ENCODE measurements at places on chromosomes 2 and 18.

DNA sequence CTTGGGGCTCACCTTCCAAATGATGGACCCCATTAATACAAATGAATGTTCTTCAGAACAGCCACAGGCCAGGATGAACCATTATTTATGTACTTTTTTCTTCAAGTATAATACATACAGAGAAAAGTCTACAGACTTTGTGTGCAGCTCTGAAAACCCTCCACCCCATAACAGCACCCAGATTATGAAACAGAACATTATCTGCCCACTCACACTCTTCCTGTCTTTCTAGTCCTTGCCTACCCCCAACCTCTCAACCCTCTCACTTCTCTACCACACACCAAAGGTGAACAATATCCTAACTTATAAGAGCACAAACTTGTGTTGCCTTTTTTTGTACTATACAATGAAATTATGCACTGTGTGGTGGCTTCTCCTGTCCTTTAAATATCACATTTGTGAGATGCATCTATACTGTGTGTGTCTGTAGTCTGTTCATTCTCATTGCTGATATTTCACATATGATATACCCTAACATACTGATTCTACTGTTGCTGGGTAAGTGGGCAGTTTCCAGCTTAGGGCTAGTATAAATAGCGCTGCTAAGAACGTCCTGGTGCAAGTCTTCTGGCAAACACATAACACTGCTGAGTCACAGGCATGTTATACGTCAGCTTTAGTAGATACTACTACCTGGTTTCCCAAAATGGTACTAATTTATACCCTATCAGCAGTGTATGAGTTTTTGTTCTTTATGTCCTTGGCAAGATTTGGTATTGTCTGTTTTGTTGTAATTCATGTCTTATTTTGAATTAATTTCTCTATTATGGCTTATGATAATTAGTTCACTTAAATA lies 1.0 kb upstream of the NPHP1 start:
- DNase-seq: peak; percentile 17

- DNase-seq: no peak
These were observed 176.4 kb downstream of the TMEM247 start for GRCh38 chr2:46655551-46656436.

DNA sequence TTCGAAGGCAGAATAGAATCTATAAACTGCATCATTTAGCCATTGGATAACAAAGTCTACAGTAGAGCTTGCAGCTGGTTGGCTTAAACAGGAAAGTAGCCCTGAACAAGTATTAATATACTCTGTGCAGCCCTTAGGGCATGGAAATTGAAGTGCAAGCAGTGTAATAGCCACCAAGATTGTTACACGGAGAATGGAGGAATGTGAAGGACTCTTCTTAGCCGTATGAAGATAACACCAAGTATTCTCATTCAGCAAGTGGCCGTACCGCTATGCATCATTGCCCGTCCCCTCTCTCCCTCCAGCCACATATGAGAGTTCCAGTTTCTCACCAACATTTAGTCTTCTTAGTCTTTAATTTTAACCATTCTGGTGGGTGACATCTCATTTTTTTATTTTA lies 40.5 kb downstream of the ANKRD12 start:
- DNase-seq: no peak

- no peak for DNase-seq
These were observed 10.8 kb downstream of the SIX3 start for GRCh38 chr2:44952143-44952805.

GRCh38 chr2:25229279-25230197 lies 61.2 kb upstream of the POMC start:
- DNase-seq: no peak

- no peak for DNase-seq
These were observed 158.0 kb downstream of the LTBP1 start for GRCh38 chr2:33104726-33105125.

DNA sequence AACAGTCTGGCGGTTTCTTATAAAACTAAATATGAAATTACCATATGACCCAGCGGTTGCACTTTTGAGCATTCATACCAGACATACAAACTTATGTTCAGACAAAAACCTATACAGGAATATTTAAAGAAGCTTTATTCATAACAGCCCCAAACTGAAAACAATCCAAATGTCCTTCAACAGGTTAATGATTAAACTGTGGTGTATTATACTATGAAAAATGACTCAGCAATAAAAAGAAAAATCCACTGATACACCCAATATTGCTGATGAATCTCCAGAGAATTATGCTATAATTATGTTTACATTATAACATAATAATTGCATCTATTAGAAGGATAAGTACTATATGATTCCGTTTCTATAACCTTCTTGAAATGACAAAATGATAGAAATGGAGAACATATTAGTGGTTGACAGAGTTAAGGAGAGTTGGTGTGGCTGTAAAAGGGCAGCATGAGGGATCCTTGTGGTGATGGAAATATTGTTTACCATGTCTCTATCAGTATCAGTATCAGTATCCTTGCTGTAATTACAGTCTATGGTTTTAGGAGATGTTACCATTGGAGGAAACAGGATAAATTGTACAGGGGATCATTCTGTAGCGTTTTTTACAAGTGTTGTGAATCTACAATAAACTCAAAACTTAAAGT lies 127.1 kb downstream of the DSC3 start:
- no peak for DNase-seq

GRCh38 chr18:76480913-76481312 lies 14.1 kb downstream of the ZNF516 start:
- DNase-seq: no peak

GRCh38 chr2:101754618-101755017 lies 57.1 kb downstream of the MAP4K4 start:
- DNase-seq: no peak

GRCh38 chr2:65343386-65343785 lies 89.0 kb downstream of the SPRED2 start:
- no peak for DNase-seq

DNA sequence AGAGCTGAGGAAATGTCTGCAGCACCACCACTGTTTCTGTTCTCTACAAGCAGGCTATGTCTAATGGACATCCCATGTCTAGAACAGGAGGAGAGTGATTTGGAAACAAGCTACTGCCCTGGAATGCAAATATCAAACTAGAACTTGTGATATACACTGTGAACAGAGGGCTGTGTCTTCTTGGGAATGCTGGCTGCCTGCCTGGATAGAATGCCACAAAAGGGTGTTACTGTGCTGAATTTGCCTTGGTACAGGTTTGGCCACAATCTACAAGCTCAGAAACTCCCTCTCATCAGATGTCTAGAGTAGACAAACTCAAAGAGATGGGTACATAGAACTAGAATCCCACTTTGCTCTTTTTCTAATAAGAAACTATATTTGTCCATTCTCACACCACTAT lies 170.5 kb downstream of the NYAP2 start:
- no peak for DNase-seq

GRCh38 chr2:240833724-240834285 lies 13.8 kb upstream of the KIF1A start:
- DNase-seq: no peak

- DNase-seq: no peak
These were observed 137.8 kb downstream of the LNPK start for GRCh38 chr2:175864137-175864850.

GRCh38 chr18:74489676-74490075 lies 6.5 kb upstream of the CNDP2 start:
- DNase-seq: no peak

DNA sequence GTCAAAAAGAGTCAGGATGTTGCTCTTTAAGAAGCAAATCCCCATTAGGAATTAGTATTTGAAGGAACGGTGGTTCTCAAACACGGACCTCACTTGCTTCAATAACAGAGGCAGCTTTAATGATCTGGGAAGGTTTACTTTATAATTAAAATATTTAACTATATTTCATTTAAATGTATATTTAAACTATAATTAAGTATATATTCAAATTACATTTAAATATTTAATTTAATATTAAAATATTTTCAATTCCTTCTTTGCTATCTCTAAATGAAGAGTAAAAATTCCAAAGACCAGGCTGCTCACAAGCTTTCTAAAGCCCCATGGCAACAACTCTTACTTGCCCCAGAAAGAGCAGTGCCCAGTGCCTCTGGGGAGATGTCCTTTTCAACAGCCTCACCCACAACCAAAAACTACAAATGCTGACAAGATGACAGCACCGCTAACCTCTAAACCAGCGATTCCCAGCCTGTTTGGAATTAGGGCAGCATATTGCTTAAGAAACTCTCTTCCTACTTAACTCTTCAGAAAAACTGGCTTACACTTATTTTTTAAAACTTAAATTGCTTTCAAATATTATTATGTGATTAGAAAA lies 62.9 kb upstream of the POU3F3 start:
- DNase-seq: no peak

DNA sequence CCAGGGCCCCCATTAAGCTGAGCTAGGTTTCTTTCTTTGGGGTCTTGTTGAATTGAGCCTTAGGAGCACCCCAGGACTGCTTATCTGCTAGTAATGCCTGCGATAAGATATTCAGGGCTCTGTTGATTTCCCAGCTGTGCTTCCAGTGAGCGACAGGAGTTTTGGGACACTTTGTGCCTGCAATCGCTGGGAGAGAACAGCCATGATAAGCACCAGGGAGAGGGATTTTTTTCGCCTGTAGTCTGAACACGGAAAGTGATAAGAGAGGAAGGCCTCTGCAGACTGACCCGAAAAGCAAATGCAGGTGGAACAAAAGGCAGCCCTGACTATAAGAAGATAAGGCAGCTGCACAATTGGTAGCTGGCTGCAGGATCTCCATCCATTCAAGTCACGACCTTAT lies 244.3 kb downstream of the CNTNAP5 start:
- DNase-seq: no peak

DNA sequence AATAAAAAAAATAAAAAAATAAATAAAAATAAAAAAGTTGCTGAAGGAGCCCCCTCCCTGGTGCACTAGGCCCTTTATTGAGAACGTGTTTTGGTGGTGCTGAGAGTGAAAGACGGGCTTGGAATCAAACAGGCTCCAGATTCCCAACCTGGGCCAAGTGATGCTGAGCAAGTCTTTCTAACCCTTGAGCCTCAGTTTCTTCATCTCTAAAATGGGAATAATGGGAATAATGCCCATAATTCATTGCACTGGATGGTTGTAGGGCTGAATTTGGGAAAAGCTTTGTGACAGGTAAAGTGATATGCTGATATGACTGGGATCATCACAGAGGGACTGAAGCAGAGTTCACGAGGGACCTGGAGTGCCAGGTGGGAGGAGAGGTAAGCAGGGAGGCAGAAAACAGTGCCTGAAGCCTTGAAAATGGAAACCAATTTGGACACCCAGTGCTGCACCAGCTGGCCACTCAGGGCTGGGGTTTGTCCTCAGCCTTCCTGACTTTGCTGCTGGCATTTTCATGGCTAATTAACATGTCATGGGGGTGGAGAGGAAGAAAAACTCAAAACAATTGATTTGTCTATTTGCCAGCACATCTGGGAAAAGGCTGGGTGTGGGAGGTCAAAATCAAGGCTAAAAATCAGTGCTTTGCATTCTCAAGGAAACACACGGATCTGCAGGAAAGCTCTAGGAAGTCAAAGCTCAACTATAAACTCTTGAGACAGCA lies 241.3 kb downstream of the LOXHD1 start:
- no peak for DNase-seq

DNA sequence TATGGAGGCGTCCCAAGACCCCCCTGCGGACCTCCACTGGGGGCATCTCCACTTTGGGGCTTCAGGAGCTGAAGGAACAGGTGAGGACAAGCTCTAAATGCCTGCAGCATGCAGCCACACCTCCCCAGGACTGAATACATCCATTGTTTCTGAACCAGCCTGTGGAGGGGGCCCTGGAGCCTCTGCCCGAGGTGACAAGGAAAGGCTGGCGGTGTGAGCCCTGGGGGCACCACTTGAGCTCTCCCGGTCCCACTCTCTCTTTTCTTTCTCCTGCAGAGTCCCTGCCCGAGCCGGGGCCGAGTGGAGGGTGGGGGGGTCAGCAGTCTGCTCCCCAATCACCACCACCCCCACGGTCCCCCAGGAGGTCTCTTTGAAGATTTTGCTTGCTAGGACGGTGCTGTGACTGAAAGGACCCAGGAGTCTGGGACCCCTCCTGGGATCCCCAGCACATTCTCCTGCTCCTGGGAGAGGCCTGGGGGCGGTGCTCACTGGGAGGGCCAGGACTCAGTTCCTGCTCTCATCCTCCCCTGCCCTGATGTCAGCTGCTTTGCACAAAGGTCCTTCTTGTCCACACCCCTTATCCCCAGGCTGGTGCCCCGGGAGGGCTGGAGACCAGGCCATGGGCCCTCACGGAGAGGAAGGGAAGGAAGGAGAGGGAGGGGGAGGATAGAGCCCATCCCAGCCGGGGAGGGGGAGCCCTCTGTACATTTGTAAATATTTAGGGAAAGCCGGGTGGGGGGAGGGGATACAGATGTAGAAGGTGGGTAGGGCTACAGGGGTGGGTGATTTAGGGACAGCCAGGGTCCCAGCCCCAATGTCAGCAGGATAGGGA lies 5.7 kb downstream of the CHPF start:
- no peak for DNase-seq

- no peak for DNase-seq
These were observed 113.1 kb downstream of the NFATC1 start for GRCh38 chr18:79508565-79509535.

DNA sequence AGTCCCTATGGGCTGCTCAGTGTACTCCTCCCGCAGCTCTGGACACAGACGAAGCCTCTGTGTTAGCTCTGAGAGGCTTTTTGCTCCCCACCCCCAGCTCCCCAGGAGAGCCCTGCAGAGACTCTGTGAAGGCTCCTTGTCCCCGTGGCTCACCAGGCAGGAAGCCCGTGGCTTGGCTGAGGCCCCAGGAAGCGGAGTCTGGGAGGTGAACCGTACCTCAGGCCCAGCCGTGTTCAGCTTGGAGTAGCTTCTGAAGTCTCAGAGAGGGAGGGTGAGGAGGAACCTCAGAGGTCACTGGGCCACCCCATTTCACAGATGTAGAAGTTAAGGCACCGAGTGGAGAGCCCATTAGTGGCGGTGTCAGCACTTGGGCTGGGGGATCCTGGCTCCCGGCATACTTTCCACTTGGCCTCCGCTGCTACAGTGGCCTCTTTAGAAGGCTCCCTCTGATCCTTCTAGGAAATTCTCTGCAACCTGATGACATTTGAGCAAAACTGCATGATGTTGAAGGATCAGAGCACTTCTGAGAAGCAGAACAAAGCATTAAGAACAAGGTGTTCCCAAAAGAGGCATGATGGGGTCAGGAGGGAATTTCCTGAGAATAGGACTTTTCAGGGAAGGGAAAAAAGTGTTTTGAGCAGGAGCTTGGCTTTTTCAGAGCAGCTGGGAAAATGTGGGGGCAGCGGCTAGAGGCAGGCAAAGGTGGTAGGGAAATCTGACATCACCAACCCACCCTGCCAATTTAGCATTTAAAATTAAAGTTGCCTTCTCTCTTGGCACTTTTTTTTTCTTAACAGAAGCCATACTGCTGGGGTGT lies 79.1 kb downstream of the MCFD2 start:
- no peak for DNase-seq

DNA sequence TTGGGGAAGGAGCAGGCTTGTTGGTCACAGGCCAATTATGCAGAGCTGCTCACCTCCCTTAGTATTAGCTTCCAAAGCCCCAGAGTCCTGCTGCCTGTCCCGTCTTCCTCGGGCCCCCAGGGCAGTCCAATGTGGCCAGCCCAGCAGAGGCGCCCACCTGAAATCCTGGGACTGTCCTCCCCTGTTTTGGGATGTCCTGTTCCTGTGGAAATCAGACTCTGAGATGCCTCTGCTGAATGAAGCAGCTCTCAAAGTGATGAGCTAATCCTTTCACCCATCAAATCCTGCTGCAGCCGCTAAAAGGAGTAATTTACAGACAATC lies 105.3 kb downstream of the CABLES1 start:
- DNase-seq: no peak

- no peak for DNase-seq
These were observed 452.6 kb downstream of the SETBP1 start for GRCh38 chr18:45133276-45133675.

Data from keratinocyte (primary cell).